NCI-H2107 (cell line): ENCODE measurements at places on chromosomes 12 and 14.

- DNase-seq = no peak
Observed at GRCh38 chr14:22748206-22748605, 18.3 kb upstream of the OXA1L start.

GRCh38 chr12:59194794-59195193 lies 274.5 kb upstream of the LRIG3 start:
- no peak for DNase-seq

DNA sequence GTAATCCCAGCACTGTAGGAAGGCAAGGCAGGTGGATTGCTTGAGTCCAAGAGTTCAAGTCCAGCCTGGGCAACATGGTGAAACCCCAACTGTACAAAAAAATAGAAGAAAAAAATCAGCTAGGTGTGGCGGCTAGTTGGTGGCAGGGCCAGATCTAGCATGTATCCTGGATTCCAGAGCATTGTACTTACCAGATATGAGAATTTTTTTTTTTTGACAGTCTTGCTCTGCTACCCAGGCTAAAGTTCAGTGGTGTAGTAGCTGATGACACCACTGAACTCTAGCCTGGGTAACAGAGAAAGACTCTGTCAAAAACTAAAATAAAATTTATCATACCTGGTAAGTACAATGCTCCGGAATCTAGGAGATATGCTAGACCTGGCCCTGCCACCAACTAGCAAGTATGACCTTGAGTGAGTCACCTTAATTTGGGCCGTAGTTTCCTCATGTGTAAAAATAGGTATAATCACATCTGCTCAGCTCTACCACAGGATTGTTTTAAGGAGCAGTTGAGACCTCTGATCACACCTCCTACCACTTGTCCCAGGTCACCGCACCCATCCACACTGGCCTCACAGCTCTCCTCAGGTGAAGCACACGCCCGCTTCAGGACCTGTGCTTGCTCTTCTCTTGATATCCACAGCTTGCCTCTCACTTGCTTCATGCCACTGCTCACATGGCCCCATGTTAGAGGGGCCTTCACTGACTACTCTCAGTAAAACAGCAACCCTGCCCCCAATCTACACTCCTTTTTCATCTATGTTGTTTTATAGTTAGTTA lies 140.2 kb downstream of the STXBP6 start:
- DNase-seq = no peak

DNA sequence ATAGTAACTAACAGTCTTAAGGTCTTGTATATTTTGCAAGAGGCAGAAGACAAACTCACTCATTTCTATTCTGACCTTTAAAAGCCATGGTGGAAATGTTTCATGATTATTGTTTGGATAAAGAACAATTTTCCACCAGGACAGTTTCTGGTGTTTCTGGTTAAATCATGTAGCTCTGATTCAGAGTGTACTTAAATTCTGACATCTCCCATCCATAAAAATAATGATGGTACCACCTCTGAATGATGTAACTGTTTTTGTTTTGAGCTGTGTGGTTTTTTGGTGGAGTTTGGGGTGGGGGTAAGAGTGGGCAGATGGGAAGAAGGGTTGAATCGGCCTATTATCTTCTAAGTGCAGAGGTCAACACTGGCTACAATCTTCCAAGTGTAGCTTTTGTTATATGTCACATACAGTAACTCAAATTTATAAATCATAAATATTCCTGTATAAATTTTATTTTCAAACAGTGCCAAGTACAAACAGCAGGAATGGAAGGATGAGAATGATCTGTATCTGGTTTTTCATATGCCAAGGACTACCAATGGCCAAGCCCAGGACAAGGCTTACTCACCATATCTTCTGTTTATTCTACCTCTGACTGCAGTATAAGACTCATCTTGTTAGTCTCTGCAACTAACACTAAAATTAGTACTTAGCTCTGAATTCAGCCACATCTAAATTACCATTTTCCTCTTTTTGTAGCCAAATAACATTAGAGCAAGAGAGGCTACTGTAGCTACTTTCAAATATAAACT lies 108.7 kb downstream of the BCAT1 start:
- DNase-seq = no peak

GRCh38 chr12:65407388-65408149 lies 129.1 kb downstream of the MSRB3 start:
- no peak for DNase-seq

DNA sequence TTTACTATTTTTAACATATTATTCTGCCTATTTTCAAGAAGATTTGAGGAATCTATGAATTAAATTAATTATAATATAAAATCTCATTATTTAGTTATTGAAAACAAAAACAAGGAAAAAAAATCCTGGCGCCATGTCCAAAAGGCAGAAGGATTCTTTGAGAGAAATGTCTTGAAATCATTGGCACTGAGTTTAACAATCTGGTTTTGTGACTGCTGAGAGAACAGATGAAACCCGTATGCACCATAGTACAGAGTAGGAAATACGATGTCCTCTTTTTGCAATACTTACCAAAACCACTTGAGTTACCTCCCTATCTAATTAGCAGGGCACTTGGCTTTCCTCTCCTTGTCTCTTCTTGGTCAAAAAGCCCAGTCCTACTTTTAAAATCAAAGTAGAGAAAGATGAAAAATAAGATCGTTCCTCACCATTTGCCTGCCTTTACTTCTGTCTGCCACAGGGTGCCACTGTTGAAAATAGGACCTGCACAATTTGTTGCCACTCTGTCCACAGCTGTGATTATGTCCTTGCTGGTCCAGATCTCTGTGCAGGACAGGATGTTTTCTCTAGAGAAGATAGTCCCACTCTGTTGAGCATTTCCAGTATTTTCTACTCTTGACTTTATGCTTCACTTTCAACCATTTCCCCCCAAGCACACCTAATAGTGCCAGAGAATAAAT lies 179.7 kb downstream of the PDZRN4 start:
- DNase-seq = no peak

DNA sequence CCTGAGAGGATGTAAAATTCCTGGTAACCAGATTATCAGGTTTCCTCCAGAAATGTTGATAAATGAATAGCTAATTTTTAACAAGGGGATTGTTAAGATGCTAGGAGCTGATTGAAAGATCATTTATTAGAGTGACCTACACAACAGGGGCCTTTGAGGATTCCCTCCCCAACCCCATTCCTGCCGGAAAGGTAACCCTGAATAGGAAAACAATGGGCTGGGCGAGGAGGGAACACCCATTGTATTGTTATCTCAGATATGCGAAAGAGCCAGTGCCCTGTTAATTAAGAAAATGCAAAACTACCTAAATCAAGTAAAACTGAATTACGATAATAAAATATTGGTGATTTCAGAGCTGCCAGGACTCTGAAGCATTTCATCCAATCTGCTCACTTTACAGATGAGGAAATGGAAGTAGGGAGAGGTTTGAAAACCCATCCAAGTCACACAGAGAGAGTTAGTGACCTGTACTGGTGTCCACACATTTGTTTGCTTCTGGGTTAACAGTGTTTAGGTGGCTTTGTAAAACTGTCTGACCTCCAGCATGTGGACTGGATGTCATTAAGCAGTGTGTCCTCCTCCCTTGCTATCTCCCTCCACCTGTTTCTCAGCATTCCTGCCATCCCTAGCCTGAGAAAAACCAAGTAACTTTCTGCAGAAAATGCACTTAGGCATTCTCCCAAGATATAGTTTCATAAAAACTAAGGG lies 214.8 kb downstream of the TTC6 start:
- no peak for DNase-seq

- DNase-seq = no peak
Observed at GRCh38 chr12:3355378-3355900, 135.6 kb upstream of the PRMT8 start.

DNA sequence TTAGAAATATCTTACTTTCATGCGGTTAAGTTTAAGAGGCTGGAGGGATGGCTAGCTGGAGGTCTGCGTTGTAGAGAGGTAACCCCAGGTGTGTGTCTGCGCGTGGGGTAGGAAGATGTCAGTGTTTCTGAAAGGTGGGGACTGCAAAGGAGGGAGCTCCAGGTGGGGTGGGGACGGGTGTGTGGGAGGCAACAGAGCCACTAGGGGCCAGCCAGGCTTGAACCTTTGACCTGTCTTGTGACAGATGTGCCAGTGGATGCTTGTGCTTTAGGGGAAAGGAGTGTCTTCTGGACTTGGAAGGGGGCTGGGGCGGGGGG lies 841 bp downstream of the GLI1 start:
- no peak for DNase-seq

DNA sequence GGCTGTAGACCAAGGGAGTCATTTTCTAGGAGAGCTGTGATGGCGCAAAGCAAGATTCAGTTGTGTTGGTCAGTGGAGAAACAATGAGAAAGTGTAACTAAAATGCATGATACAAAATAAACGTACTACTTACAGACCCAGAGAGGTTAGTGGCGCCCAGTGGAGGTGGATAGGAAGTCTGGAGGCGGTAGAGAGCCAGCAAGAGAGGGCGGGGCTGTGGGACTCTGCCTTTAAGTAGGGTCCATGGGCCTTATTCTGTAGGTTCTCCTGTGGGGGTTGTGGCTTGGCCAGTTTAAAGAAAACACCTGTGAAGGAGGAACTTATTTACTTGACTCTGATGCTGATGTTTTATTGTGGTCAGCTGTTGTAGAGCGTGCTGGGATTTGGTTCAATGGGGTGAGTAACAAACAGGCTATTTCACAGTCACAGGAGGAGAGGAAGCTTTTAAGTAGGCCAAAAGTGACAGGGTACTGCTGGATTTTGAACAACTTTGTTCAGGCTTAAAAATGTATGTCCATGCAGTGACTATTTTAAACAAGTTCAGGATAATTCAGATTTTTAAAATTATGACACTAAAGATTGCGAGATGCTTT lies 1097.7 kb downstream of the TMTC2 start:
- no peak for DNase-seq

DNA sequence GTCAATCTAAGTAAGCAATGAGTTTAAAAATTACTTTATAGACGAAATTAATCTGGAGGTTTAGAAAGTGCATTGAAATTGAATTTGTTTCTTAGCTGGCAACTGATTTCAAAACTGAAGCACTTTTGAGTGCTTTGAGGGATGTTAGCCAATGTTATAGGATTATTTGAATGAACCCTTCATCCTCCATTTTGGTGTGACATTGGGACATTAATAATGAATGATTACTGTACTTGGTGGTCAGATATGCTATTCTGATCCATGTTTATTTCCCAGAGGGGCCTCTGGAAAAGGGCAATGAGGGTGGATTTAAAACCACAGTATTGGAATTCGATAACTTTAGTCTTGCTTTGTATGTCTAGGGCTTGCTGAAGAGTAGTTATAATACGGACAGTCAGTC lies 183.2 kb downstream of the AKAP6 start:
- no peak for DNase-seq

DNA sequence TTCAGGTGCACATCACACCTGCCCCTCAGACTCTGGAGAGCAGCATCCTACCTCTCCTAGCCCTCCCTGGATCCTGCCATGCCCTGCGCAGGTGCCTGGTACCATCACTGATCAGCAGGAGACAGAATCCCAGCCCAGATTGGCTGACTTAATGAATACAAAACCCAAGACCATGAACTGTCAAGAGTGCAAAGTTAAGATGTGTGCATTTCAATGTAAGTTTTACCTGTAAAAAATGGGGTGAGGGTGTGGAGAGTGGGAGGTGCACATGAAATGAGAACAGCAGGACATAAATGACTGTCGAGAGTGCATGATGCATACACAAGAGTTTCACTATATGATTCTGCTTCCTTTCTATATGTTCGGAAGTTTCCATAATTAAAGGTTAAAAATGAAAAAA lies 57.9 kb upstream of the GPR68 start:
- no peak for DNase-seq

- no peak for DNase-seq
Observed at GRCh38 chr14:54901380-54902142, 1.1 kb downstream of the GCH1 start.

GRCh38 chr12:54251667-54252284 lies 28.1 kb downstream of the CBX5 start:
- no peak for DNase-seq

- no peak for DNase-seq
Observed at GRCh38 chr12:124675881-124676713, 108.7 kb upstream of the NCOR2 start.

GRCh38 chr12:1929985-1930802 lies 11.7 kb upstream of the CACNA2D4 start:
- DNase-seq = no peak

- DNase-seq = no peak
Observed at GRCh38 chr14:55626131-55626530, 46.1 kb downstream of the KTN1 start.

- no peak for DNase-seq
Observed at GRCh38 chr12:78269620-78270019, 438.9 kb downstream of the NAV3 start.

DNA sequence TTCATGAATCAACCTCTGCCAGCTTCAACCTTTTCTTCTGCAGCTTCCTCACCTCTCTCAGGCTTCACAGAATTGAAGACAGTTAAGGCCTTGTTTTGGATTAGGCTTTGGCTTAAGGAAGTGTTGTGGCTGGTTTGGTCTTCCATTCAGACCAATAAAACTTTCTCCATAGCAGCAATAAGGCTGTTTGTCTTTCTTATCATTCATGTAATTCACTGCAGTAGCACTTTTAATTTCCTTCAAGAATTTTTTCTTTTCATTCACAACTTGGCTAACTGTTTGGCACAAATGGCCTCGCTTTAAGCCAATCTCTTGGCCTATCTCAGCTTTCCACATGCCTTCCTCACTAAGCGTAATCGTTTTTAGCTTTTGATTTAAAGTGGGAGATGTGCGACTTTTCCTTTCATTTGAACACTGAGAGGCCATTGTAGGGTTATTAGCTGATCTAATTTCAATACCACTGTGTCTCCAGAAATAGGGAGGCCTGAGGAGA lies 229.5 kb downstream of the IPO8 start:
- DNase-seq = no peak

DNA sequence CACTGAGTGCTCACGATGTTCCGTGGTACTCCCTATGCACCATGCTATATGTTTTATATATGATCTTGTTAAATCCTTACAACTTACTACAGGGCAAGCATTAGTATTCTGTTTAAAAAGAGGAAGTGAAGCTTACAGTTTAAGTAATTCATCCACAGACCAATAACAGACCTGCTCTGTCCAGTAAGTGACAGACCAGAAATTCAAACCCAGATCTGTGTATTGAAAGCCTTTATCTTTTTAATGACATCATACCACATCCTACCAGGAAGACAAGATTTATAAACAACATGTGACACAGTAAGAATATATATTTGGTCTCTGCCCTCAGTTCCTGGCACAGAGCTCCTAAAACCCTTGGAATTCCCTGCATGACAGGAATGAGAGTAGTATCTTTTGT lies 206.5 kb downstream of the STXBP6 start:
- no peak for DNase-seq

GRCh38 chr14:32033543-32033942 lies 43.6 kb upstream of the ARHGAP5 start:
- DNase-seq = no peak

GRCh38 chr12:94641283-94641682 lies 9.1 kb downstream of the TMCC3 start:
- DNase-seq = no peak

- DNase-seq = no peak
Observed at GRCh38 chr12:114166362-114166761, 200.2 kb upstream of the RBM19 start.
